ENCODE measurements at places on chromosomes 6 and 20. TPM values are rescaled to one million over a fixed set of nuclear protein-coding genes. Genes with fewer than 3 reads are reported as not detected.

- DNase-seq = no peak
These were observed 21.6 kb upstream of the GFOD1 start for GRCh38 chr6:13508711-13509705.

Gene KHDC1L
- polyA plus RNA-seq = 0.62 TPM

DNA sequence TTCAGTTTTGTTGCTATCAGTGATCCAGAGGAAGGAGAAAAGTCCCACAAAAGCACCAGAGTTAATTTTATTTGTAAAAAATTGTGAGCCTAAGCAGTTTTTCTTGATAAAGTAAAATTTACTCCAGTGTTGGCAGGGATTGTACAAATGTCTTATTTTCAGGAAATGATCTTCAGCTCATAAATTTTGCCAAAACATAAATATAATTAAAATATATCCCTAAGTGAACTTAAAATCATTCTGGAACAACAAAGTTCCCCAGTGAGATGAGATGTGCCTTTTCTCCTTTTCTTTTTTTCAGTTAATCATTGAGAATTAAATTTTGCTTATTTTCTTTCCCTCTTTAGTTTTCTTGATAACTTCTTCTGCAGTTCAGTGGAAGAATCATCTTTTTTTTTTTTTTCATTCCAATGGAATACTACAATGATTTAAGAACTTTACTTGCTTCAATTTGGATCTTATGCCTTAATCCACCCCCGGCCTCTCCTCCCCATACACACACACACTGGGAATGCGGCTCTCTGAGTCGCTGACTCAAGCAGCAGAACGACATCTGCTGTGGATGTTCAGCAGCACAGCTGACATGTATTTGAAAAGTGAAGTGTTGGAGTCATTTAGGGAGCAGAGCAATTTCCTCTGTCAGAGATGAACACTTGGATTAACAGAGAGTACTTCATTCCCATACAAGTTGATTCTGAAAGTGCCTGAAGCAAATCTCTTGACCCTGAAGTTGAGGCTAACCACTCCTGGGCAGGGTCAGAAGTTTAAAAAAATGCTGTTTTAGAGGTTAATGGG lies 27.7 kb upstream of the LAMA4 start:
- peak; percentile 59 for DNase-seq

Gene DSP
- polyA plus RNA-seq = 95.4 TPM

Gene POLR1H
- polyA plus RNA-seq = 36.8 TPM

GRCh38 chr6:7188492-7188891 lies 80.7 kb downstream of the RREB1 start:
- no peak for DNase-seq

Gene CCN5
- 0.11 TPM for polyA plus RNA-seq

DNA sequence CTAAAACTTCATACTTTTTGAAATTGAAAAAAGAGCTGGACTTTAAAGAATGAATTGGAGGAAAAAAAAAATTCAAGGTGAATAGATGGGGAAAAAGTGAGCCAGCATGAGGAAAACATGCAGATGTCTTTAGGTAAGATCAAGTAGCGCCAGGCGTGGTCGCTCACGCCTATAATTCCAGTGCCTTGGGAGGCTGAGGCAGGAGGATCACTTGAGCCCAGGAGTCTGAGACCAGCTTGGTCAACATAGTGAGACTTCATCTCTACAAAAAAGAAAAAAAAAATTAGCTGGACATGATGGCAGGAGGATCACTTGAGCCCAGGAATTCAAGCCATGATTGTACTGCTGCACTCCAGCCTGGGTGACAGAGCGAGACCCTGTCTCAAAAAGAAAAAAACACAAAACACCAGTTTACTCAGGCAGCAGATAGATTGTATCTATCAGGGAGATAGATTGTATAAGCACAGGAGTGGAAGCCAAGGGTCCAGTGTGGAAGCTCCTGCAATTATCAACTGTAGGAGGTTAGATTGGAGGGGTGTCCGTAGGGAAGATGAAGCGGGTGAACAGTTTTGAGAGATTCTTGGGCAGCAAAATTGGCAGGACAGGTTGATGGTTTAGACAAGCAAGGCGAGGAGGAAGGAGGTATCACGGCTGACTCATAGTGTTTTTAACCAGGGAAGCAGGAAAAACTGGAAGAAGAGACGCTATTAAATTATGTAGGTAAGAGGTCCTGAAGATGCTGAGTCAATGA lies 97.6 kb upstream of the ZNF217 start:
- no peak for DNase-seq

- DNase-seq = no peak
These were observed 29.6 kb downstream of the PTK7 start for GRCh38 chr6:43105538-43106222.

DNA sequence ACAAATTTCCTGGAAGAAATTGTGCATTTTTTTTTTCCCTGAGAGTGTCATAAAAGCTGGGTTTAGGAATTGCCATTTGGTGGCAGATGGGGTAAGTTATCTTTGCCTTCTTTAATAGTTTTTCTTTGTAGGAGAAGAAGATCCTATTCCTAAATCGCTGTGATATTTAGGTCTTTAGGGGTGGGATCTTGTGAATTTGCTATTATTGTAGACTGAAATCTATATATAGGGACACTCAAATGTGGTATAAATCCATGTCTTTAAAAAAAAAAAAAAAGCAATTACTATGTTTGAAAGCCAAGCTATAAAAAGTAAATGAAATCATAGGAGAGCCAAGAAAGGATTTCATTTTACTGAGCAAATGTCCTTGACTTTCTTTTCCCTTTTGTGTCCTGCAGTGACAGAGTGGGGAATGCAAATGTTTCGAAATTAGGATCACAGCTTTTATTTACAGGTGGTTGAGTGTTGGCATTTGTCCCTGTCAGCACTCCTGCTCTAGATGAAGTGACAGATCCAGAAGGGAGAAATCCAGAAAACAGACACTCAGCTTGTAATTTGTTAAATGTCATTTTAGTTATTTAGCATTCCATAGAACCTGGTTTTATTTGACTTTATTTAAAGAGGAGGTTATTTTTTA lies 29.4 kb downstream of the TIAM2 start:
- DNase-seq = no peak

Gene PSORS1C1
- 0.19 TPM for polyA plus RNA-seq

GRCh38 chr6:11714798-11715285 lies 63.8 kb downstream of the ADTRP start:
- DNase-seq = no peak

- no peak for DNase-seq
These were observed 11.3 kb downstream of the EBF4 start for GRCh38 chr20:2703716-2704475.

Gene PTPN1
- polyA plus RNA-seq = 33.4 TPM

GRCh38 chr6:24448396-24448795 lies 41.0 kb downstream of the GPLD1 start:
- DNase-seq = no peak

Gene SIRPB2
- polyA plus RNA-seq = 0.41 TPM

DNA sequence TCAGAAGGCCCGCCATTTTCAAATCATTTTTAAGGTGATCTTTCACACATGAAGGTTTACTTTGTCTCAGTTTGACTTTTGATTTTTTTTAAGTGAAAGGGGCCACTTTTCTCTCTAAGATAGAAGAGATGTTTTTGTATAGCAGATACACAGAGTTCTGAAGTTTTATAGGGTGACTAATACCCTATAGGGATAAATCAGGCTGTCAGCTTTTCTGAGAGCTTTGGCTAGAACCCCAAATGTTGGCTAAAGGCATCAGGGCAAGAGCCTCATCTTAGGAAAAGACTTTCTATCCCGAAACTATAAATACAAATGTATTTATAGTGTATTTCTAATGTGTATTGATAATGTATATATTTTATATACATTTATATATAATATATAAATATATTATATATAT lies 181.4 kb downstream of the TBX18 start:
- DNase-seq = no peak

Gene ULBP1
- 0.95 TPM for polyA plus RNA-seq

DNA sequence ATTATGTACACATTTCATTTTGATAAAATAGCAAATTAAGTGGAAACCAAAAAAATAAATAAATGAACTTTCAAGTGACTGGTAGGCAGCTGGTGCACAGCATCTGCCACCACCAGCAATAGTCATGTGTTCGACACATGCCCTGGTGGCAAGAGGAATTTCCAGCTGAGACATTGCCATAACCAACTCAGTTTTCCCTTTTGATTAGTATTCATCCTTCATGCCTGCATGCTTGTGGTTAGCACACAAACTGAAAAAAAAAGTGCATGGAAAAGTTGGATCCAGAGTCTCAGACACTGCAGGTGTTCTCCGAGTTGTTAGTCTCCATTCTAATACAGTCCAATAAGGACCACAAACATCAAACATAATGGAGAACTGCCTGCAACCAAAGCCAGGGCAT lies 156.0 kb upstream of the SOX4 start:
- DNase-seq = no peak

DNA sequence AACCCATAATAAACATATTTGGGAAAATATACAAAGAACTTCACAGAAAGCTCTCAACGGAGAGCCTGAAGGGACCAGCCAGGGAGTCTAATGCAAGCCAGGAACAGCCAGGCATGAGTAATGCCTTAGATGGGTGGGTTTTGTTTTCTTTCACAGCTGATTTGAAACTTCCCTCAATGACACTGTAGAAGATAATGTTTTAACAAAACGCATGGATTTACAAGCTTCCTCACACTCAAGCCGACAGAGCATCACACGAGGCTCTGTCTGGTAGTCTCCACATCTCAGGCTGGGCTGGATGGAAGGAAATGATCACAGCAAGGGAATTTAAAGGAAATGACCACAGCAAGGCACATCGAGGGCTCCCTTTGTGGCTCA lies 113.9 kb downstream of the GMPR start:
- no peak for DNase-seq

DNA sequence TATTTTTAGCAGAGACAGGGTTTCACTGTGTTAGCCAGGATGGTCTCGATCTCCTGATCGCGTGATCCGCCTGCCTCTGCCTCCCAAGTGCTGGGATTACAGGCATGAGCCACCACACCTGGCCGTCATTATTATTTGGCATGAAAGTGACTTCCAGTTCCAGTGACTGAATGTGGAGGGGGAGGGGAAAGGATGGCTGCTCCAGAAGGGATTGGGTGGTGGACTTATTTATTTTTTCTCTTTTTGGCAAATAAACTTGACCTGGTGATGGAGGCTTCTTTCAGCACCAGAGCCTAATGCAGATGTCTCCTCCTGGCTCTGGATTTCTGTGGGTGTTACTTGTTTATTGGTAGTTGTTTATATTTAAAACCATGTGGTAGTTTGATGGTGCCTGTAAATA lies 16.9 kb upstream of the SLC22A23 start:
- DNase-seq = no peak

DNA sequence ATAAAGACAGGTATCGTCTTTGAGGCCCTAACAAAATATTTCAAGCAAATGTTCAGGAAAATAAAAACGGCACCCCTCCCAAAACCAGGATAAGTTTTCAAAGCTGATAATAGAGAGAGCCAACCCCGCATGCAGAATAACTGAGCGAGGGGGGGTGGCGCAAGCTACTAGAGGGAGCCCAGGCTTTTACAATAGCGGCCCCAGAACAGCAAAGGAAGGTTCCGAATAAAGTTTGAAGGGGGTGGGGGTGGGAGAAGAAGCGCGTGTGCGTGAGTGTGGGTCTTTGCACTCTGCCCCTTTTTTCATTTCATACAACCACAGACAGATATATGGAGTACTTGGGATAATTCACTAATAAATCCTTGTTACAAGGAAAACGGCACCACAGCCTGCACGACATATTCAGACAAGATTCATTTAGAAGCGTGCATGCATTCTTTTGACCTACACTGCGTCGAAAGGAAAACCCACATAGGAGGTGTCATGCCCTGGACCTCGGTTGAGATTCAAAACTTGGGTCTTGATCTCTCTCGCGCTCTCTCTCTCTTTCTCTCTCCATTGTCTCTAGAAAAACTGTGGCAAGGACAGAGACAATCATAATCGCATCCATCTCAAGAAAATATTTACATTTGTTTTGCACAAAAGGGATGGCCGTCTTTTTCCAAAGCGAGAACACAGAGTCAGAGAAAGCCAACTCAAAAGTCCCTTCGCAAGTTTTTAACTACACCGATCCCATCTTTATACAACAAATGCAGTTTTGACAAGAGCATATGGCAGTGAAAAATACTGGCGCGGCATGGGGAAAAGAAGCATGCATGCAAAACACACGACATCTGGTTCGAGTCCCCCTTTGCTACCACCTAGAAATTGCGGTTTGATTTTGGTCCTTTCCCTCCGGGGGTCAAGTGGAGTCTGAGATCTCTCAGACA lies 1.6 kb downstream of the OLIG3 start:
- DNase-seq = no peak

Gene RNF39
- polyA plus RNA-seq = 1.5 TPM

DNA sequence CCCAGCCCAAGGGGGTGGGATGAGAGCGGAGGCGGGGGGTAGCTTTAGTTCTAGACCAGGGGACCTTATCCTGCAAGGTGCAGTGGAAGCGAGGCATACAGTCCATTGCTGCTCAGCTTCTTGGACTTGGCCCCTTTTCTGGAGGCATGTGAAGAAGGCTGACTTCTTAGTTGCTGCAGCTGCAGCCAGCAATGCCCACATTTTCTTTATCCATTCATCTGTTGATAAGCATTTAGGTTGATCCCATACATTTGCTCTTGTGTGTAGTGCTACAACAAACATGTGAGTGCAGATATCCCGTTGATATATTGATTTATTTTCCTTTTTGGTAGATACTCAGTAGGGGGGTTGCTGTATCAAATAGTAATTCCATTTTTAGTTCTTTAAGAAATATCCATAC lies 461.2 kb upstream of the IMPG1 start:
- DNase-seq = no peak

GRCh38 chr6:24985323-24985722 lies 49.6 kb upstream of the RIPOR2 start:
- no peak for DNase-seq

DNA sequence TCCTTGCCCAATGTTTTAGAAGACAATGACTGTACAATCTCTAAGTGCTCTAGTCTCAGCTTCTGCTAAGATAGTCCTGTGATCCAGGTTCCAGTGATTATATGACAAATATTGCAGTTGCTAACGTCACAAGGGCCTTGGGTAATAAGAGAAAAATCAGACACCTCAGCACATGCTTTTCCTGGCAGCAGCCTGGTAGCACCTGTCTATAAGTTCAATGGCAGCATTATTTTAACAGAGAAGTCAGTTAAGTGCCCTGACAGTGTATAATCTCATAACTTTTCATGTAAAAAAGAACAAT lies 121.3 kb upstream of the BCLAF1 start:
- DNase-seq = no peak

DNA sequence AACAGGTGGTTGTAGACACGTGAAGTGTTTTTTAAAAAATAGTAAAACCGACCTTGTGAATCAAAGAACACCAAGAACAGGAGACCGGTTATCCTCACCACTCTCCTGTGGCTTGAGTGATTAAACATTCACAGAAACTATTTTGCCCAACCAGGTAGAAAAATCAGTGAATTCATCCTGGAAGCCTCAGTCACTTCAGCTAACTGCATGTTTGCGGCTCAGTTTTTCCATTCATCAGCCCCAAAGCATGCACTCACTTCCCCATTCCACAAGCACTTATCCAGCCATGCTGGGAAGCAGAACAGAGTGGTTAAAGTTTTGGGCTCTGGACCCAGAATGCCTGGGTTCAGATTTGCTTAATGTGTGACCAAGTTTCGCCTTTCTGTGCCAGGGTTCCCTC lies 2.4 kb downstream of the LRRN4 start:
- no peak for DNase-seq

- no peak for DNase-seq
These were observed 32.0 kb downstream of the QKI start for GRCh38 chr6:163446549-163446948.

Gene EYA4
- 14.9 TPM for polyA plus RNA-seq

Gene HEY2
- polyA plus RNA-seq = 8.4 TPM

Gene LY86
- polyA plus RNA-seq = 4.6 TPM

Gene KIF25
- 0.14 TPM for polyA plus RNA-seq

- no peak for DNase-seq
These were observed 547.6 kb downstream of the HAO1 start for GRCh38 chr20:7392542-7393206.

- DNase-seq = no peak
These were observed 868 bp downstream of the MC3R start for GRCh38 chr20:56249244-56249955.

Measured in left renal pelvis (tissue), 4 donors.